NCI-H1694 treated with DMSO at 0.1 percent for 48 hours (cell line): ENCODE measurements at places on chromosomes 12 and 14.

DNA sequence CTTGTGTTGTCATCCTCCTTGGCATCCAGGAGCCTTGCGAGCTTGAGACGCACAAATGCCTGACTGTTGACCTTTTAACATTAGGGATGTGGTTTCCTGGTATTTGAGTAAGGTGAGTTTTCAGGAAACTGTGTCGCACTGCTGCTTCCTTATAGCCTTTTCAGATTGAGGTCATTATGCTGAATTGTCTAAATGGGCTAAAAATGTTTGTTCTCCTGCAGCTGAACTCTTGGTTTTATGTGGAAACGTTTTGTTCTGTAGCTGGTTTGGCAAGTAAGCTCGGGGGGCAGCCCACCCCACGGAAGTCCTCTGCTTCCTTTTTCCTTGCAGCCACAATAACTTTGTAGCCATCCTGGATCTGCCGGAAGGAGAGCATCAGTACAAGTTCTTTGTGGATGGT, 5.7 kb downstream of the PRKAB1 start:
- no peak for DNase-seq

GRCh38 chr12:18296201-18296908, 35.0 kb downstream of the PIK3C2G start:
- DNase-seq = no peak

DNA sequence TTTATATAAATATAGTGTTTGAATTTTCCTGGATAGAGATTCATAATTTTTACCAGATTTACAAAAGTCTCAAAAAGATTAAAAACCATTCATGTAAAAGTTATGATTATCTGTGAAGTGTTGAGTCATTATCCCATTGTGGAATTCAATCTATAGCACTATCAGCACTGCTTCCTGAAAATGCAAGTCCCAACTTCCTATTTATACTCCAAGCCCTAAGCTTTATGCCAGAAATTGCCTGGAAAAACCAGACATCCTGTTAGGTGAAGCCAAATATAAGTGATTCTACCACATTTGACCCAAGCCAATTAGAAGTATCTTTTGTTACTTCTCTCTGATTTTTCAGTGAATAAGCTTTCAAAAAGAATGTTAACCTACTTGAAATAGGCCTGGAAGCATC, 129.1 kb downstream of the GPR135 start:
- DNase-seq = no peak

- no peak for DNase-seq
These were observed 69.4 kb downstream of the GRIN2B start for GRCh38 chr12:13911756-13912554.

DNA sequence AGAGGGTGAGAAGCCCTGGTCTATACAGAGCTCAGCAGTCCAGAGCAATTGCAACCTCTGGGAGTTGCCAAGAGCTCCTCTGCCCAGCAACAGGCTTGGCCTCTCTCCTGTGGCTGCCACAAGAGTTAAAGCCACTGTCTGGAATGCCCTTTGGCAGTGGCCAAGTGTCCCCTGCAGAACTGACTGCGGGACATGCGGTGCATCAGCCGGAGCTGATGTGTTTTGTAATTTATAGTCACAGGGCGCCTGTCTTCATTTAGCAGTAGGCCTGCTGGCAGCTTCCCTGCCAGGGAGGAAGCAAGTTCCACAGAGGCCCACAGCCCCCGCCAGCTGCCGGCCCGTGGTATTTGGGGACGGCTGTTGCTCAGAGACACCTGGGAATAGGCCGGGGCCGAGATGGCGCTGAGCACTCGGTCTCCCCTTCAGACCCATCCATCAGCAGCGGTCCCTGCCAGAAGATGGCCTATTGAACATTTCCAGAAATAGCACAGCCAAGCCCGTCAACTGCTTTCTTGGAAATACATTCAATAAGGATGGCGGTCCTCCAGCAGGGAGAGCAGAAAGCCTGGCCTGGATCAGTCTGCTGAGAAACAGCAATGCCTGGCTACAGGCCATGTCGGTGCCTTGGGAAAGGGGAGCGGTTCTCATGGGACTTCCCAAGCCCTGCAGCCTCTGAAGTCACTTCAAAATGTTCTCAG, 217.4 kb downstream of the CRADD start:
- DNase-seq = peak; percentile 51

DNA sequence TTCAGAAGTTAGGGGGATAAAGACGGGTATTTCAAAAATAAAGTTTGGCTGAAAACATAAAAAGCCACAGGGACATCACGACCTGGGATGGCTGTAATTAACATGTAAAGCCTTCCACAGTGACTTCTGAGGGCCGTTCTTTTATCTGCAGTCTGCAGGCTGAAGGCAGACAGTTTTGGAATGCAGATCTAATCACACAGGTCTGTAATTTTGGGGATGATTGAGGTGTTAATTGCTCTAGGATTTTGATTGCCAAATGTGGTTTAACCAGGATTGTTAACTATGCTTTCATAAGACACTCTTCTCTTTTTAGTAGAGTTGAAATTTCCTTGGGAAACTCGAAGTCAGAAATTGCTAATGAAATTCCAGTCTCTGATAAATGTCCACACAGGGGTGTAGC, 355.5 kb downstream of the ATP23 start:
- no peak for DNase-seq

- no peak for DNase-seq
These were observed 1.7 kb downstream of the ATF7IP start for GRCh38 chr12:14367040-14367661.

GRCh38 chr14:84251411-84252115, 1278.4 kb upstream of the FLRT2 start:
- no peak for DNase-seq

DNA sequence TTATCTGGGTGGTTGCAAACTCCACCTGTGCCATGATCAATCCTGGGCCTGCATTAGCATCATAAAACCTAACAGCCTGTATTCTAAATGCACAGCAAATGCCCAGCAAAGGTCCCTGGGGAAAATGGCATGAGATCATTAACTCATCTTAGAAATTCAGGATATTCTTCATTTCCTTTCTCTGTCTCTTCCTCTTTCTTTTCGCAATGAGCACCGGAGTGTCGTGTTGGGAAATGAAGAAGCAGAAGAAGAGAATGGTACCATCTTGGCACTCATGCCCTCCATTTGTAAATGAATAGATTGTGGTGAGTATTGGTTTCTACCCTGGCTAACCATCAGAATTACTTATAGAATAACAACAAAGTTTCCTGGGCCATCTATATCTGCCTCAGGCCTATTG, 193.6 kb downstream of the GALC start:
- no peak for DNase-seq

GRCh38 chr12:68998041-68998440, 65.1 kb upstream of the CPM start:
- DNase-seq = no peak

- no peak for DNase-seq
These were observed at the start of gene TCL1B for GRCh38 chr14:95685978-95686922. TCL1B (plus strand) TSS chr14:95686426; CDS start chr14:95686468, 42 bp downstream.

GRCh38 chr12:62466018-62466593, 520 bp upstream of the MON2 start:
- DNase-seq = peak; percentile 36

DNA sequence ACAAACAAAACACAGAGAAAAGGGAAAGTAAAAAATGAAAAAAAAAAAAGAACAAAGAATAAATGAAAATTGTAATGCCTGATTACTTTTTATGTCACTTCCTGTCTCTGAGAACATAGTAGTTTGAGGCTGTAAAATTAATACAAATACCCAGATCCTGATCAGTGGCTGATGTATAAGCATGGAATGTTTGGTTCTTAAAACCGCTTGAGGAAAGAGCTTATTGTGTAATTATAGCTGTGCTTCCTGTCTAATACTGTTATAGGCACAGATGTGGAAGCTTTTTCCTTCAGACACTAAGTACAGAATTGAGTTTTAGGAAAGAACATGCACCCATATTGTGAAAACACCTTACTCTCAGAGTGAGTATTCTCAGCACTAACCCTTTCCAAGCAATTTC, 86.9 kb downstream of the AVPR1A start:
- DNase-seq = no peak

DNA sequence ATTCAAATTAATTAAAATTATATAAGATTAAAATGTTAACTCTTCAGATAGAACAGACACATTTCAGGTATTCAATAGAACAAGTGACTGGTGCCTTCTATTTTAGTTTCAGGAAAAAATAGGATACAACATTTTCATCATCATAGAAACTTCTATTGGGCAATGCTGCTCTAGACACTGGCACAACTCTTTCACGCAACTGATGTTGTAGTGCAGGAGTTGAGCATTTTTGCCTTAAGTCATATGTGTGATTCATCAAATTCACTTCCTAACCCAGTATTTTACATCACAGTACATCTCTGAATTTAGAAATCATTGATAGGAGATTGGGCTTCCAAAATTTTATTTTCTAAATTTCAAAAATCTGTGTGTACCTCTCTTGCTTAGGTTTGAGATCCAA, 215.4 kb upstream of the DIO2 start:
- DNase-seq = no peak

DNA sequence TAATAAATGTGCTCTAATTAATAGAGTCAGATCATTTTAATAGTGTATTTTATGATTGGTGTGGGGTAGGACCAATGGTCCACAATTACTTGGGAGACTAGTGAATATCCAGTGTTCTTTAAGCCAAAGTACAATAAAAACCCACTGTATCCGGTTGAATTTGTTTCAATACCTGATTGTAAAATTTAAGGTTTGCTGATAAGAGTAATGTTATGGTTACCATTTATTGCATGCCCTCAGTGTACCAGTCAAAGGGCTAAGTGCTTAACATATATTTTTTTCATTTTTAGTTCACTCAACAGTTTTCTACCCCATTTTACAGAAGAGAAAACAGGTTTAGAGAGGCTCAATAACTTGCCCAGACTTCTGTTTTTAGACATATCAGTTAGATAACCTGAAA, 97.9 kb upstream of the ATF1 start:
- DNase-seq = no peak

DNA sequence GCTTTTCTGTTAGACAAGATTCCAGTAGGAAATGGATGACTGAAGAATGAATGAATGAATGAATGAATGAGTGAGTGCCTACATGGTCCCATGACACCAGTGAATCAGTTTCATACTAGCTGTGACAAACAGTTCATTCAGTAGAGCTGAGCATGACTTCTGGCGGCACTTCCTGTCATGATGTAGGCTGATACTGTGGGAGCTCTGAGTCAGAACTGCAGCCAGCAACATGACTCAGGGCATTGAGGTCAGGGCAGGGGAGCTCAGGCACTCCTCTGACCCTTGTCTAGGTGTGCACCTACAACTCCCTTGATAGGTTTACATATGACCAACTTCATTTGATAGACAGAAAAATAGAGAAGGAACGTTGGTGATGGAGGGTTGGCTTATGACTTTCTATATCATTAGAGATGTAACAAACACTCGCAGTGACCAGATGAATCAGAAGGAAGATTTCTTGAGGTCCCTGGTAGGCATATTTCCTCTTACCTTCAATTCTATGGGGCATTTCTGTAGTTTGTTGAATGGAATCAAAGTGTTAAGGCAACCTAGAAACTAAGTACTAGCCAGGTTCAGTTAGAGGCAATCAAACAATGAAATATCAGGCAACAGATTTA, 139.3 kb upstream of the ARHGAP5 start:
- no peak for DNase-seq

DNA sequence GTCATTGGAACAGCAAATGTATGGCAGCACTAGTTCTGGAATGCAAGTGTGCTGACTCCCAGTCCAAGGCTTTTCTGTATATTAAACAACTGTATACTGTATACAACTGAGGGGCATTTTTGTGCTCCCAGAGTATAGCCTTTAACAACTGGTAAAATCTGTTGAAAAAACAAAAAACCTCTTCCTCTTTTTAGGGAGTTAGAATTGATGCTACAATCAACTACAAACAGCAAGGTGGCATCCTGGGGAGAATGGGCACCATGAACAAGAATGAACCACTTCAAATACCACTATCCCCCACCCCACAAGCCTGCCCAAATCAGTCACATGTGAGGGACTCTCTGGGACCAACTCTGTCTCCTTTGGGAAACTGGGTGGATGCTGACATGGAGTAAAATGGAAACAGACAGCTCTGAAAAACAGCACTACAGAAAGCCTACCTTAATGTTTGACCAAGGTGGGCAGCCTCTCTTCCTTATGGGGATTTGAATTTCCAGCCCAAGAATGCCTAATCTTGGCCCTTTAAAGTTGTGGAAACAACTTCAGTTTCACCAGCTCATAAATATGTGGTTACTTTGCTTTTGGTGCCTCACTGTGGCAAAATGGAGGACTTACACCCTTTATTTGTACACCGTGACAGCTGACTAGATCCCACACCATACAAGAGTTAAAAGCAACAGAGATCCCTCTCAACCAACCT, 7.5 kb downstream of the VTI1B start:
- DNase-seq = peak; percentile 69

DNA sequence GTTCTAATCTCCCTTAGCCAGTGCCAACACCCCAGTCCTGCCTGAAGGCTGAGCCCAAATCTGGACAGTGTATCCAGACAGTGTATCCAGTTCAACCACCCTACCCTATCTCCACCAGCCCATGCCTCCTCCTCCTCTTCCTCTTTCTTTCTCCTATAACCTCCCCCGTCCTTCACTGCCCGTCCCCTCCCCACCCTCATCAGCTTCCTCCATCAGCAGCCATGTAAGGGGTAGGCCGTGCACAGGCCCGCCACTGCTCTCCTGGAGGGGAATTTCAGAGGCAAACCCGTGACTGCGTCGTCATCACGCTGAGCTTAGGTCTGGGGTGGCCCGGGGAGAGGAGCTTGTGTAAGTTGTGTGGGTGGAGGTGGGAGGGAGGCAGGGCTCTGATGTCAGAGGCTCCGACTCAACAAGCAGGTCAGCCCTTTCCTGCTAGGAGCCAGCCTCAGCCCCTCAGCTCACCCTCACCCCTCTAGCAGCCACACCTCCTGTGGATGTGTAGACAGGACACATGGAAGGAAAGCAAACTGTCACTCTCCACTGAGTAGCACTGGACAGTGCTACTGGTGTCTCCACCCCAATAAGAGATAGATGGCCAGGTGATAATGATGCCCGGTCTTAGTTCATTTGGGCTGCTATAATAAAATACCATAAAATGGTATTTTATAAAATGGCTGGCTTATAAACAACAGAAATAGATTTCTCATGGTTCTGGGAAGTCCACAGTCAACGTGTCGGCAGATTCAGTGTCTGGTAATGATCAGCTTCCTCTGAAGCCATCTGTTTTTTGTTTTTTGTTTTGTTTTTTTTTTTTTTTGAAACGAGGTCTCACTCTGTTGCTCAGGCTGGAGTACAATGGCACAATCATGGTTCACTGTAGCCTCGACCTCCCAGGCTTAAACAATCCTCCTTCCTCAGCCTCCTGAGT, 50.5 kb downstream of the IRF2BPL start:
- DNase-seq = peak; percentile 45

DNA sequence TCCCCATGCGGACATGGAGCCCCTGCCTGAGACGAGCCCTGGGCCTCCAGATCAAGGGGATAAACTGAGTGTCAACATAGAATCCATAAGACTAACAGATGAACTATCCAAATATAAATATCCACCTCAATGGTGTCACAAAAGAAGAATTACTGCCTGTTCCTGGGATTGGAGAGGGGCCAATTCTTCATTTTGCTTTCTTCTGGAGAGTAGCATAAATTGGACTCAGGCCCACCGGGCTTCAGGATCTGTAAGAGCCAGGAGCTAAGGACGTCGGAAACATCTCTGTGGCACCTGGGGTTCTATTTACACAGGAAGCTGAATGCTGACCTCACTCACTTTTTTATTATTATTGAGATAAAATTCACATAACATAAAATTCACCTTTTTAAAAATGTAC, 408.2 kb upstream of the CCDC196 start:
- DNase-seq = no peak
